HT1080 (cell line): ENCODE measurements at places on chromosomes 7 and 10.

DNA sequence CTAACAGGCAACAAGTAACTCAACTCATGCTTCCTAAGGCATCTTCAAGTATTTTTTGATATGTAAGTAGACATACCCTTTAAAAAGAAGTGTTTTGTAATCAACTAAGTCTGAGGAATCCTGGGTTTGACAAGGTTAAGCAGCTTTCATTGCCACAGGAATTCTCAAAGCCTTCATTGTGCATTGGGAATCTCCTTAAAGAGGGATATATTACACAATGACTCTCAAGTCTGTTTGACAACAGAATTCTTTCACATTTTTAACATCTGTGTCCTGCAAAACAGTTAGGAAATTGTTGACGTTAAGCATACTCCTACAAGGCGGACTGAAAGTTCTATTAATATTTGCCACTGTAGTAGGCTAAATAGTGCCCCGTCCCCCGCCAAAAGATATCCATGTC, 71.4 kb downstream of the SGMS1 start:
- no peak for DNase-seq

- DNase-seq, result no peak
Measured at GRCh38 chr10:110864662-110865140, 7.0 kb upstream of the PDCD4 start.

DNA sequence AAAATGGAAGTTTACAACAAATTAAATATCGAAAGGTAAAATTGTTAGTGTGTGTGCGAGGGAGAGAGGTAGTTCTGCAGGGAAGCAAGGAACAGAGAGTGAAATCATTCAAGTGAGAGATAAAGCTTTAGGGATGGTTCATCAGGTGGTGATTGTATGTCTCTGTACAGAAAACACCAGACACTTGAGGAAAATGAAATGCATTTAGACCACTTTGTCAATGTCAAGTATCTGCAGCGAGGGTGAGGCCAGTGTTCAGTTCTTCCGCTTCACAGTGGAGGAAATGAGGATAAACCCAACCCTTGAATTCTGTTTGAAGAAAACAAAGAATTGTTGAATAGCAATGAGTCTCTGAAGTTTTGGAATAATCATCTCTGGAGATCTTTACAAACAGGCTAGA, 14.4 kb upstream of the ITGB1 start:
- DNase-seq, result no peak

GRCh38 chr7:17462131-17462631, 163.7 kb downstream of the AHR start:
- no peak for DNase-seq

DNA sequence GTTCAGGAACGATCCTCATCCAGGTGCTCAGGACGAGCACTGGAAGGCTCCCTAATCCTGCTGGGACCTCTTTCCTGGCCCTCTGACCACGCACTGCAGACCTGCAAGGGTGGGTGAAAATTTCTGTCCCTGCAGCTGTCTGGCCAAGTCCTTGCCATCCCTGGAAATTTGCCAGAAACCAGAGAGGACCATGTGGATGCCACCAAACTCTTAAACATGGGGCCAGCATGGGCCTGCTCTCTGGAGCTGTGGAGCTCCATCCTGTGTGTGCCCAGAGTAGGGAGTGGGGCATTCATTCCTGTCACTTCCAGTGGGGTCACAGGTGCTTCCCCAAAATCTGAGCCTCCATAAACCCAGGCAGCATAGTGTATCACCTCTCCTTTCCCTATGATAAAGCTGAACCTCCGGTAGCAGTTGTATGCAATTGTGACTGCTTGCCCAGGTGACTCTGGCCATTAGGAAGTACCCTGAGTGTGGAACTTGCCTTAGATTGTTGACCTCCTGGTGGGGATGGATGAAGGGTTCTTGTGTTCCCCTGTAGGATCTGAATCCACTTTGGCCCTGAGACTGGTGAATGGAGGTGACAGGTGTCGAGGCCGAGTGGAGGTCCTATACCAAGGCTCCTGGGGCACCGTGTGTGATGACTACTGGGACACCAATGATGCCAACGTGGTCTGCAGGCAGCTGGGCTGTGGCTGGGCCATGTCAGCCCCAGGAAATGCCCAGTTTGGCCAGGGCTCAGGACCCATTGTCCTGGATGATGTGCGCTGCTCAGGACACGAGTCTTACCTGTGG, 57.1 kb downstream of the DMBT1 start:
- no peak for DNase-seq

GRCh38 chr10:59877191-59877671, 29.1 kb downstream of the CCDC6 start:
- peak; percentile 51 for DNase-seq

DNA sequence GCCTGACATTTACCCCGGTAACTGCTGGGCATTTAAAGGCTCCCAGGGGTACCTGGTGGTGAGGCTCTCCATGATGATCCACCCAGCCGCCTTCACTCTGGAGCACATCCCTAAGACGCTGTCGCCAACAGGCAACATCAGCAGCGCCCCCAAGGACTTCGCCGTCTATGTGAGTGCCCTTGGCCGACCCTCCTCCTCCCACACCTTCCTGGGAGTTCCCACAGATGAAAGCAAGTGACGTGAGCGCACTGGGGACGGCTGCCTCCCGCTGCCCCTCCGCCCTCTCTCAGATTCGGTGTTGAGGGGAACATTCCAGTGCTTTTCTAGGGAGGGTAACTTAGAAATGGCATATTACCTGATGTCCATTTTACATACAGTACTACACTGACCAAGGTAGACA, 7.0 kb upstream of the GET4 start:
- DNase-seq, result no peak

- no peak for DNase-seq
Measured at GRCh38 chr7:104133238-104133637, 74.6 kb downstream of the ORC5 start.

GRCh38 chr7:149713061-149713730, 60.2 kb downstream of the ZNF467 start:
- DNase-seq, result no peak

DNA sequence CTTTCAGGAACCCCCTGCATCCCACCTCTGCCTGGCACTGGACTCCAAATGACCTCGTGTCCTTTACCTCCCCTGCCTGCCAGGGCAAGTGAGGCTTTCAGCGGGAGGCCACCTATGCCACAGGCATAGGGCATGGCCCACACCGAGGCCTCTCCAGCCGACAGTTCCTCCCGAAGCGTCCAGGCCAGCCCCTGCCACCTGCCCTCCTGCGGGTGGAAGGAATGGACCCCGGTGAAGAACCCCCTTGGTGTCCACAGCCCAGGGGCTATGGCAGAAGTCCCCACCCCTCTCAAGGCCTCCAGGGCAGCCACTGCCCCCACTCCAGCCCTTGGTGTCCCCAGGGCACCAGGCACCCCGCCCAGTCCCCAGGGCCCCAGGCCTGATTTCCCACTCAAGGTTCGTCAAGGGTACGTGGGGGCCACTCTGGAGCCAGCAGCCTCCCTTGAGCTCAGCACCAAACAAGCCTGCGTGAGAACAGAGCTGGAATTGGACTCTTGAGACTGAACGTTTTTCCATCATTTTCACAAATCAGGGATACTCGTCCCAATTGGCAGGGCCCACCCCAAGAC, 3.1 kb downstream of the FUOM start:
- DNase-seq, result no peak

GRCh38 chr7:116553168-116553964, 28.5 kb downstream of the CAV1 start:
- DNase-seq, result no peak

- no peak for DNase-seq
Measured at GRCh38 chr10:5013385-5013784, 9.7 kb upstream of the AKR1C2 start.

DNA sequence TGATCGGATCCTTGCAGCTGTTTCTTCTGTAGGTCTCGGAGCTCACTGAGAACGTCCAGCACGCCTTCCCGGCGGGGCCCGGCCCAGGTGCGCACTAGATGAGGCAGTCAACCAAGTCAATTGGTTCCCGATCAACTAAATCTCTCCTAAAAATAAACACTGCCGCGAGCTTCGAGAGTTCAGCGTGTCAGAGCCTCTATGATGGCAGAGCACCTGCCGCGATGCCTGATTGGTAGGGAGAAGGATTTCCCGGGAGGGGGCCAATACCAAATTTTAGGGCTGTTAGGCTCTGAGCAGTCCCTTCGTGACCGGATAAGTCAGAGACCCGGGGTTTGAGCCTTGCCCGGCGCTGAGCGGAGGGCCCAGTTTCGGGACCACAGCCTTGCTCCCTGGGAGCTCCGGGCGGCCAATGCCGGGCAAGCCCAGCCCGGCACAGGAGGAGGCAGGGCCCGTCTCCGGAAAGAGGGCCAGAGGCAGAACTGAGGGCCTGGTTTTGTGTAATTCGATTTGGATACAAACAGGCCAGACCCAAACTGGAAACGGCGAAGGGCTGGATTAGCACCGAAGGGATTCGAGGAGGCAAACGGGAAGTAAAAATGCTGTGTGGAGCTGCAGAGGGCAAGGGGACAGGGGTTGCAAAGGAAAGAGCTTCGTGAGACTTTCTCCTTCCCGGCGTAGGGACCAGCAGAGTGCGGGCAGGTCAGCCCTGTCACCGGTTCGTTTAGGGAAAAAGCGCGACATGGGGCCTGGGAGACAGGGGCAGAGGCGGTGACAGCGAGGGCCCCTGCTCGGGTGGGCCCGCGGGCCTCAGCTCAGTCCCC, 569 bp downstream of the SLC26A5 start:
- DNase-seq, result no peak

DNA sequence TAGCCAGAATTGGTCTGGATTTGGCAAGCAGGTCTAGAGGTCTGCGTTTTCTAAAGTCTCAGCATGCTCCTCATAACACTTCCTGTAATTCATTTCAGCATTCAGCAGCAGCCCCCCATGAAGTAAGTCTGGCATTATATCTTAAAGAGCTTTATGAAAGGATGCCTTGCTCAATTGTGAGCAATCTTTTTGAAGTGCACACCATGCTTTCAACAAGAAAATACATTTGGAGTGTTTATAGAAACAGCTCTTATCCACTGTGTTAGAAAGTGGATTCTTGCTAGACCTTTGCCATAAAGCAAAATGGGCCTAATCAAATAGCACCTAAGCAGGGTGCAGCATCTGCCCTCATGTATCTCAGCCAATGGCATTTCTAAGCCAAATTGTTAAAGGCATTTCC, 378.0 kb upstream of the AKR1E2 start:
- no peak for DNase-seq

DNA sequence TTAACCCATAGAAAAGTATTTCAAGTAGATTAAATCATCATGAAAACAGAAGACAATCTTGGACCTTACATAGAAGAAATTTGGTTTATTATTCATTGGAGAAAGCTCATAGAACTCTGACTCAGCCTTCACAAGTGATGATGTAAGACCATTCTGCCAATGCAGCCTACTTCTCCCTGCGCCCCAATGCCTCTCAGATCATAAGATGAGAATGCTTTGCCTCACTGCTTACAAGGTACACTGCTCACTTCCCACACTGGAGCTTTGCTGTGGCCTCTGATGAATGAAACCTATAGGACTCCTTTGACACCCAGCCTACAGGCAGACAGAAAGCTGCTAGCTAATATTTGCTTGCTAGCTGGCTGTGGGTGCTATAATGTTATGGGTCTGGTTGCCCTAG, 569.4 kb upstream of the STEAP1 start:
- peak; percentile 43 for DNase-seq

DNA sequence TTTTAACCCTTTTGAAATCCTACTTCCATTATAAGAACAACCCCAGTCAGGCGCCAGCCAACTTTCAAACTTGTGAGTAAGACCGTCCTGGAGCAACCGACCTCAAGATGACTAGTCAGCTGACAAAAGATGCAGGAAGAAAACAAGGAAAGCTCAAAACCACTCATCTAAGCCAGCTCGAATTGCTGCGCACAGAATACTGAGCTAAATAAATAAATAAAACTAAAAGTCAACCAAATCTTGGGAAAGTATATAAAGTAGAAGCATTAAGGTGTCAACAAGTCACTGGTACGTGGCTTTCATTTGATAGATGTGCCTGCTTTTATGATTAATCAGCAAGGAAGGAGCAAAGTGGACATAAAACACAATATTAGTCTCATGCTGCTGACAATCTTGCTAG, 1269.8 kb downstream of the XPNPEP1 start:
- DNase-seq, result peak; percentile 48

DNA sequence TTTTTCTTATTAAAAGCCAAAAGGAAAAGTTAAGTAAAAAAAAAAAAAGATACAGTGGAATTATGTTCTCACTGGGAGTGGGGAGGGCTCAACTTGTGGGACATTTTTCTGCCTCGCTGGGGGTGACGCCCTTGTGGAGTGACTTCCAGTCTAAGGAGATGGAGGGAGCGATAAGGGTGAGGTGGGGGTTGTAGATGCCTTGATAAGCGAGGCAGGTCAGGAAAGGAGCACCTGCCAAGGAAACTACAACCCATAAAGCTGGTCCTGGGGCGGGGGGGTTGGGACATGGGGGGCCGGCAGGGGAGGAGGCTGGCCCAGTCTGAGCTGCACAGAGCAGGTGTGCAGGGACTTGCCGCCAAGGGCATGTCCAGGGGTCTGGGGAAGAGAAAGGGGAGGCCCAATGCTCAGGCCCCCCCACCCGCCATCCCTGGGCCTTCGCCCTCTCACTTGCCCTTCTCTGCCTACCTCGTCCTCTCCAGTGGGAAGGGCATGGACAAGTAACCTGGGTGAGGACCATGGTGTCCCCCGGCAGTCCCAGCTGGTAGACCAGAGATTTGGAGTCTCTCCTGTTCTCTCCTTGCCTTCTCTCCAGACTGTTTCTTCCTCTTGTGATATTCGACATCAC, 2.5 kb upstream of the TRPV5 start:
- no peak for DNase-seq

DNA sequence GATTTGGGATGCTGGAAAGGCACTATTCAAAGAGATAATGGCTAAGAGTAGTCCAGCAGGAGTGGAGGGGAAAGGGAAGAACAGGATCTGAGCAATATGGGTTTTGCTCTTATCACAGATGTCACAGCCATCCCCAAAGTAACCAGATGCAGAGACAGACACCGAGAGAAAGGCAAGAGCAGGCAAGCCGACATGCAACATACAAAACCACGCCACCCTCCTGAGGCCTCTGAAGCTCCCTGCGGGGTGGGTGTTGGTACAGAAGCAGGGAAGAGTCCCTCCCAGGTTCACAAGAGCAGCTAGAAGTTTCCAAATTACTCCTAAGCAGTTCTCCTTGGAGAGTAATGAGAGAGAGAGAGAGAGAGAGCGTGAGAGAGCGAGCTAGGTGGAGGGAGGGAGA, 10.8 kb upstream of the C10orf53 start:
- no peak for DNase-seq

- no peak for DNase-seq
Measured at GRCh38 chr10:121500701-121501332, 97.4 kb downstream of the FGFR2 start.

DNA sequence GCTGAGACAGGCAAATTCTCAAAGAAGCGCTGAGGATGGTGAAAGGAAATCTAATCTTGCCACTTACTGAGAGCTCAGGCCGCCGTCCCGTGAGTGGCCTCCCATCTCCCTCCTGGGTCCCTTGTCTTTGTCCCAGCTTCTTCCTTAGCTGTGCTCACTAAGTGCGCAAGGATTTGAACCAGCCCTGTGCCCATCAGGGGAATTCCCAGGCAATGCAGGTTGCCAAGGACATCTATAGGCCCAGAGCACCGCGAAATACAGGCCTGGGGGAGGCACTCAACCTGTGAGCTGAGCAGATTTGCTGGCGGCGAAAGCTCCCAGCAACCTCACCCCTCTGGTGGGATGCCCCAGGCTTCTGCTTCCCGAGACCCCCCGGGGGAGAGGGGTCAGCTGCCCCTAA, 64.8 kb downstream of the OAT start:
- no peak for DNase-seq
